Activated naive CD4-positive, alpha-beta T cell treated with anti-CD3 and anti-CD28 coated beads, Interleukin-2, amount 10 ng/mL, durations not matched to agents 7 days and 5 days (primary cell): ENCODE measurements at places on chromosomes 4 and X.
A peak's percentile ranks its signal among the peaks of the same experiment; 100 is the strongest.

GRCh38 chr4:170374770-170375169 lies 285.0 kb upstream of the AADAT start:
- DNase-seq, result no peak

DNA sequence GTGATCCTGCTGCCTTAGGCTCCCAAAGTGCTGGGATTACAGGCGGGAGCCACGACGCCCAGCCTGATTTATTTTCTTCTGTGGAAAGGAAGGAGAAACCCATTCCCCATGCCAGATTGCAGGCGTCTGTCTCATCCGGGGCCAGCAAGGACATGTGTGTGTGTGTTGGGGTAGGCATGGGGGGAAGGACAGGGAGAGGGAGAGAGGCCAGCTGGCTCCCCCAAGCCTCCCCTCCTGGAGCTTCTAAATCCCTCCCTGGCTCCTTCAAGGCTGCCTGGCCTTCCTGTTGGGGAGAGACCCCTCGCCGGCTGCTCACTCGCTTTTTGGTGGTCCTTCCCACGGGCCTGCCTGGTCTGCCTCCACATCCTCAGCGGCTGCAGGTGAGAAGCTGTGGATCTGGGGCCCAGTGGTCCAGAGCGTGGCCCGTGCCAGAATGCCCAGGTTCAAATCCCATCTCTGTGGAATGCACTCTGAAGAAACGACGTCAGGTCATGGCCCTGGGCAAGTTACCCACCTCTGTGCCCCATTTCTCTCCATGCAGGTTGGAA lies 1.3 kb upstream of the PLXNB3 start:
- DNase-seq, result no peak

DNA sequence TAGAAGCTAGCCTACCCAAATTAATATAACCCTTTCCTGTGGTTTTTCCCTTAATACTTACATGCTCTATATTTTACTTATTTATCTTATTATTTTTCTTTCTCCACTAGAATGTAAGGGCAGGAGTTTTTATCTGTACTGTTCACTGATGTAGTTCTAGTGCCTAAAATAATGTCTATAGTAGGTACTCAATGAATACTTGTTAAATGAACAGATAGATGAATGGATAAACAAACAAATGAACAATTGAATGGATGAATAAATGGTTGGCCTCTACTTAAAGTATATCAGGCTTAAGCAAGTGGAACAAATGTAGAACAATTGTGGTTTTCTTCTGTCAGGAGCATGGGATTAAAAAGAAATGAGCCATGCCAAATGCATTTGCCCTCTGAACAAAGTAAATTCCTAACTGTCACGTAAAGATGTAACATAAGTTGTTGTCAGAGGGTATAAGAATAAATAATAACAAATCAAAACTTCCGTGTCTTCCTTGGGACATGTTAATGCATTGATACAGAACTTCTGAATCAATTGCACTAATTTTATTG lies 54.1 kb downstream of the SYTL5 start:
- no peak for DNase-seq

- DNase-seq, result no peak
Observed at GRCh38 chr4:5366421-5366820, 315.1 kb downstream of the STK32B start.

DNA sequence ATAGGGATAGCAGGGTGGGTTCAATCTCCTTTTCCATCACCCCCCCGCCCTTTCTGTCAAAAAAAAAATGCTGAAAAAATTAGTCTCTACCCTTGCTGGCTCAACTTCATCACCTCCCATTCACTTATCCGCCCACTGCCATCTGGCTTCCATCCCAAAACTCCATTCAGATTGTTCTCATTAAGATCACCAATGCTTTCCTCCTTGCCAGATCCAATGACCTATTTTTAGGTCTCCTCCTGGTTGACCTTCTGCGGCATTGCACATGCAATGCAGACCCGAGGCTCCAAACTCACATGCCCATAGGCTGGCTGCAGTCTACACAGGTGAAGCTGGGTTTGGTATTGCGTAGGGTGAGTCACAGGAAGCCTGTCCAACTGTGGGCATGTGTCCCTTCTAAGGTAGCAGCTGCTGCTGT lies 21.1 kb upstream of the STIM2 start:
- DNase-seq, result no peak

DNA sequence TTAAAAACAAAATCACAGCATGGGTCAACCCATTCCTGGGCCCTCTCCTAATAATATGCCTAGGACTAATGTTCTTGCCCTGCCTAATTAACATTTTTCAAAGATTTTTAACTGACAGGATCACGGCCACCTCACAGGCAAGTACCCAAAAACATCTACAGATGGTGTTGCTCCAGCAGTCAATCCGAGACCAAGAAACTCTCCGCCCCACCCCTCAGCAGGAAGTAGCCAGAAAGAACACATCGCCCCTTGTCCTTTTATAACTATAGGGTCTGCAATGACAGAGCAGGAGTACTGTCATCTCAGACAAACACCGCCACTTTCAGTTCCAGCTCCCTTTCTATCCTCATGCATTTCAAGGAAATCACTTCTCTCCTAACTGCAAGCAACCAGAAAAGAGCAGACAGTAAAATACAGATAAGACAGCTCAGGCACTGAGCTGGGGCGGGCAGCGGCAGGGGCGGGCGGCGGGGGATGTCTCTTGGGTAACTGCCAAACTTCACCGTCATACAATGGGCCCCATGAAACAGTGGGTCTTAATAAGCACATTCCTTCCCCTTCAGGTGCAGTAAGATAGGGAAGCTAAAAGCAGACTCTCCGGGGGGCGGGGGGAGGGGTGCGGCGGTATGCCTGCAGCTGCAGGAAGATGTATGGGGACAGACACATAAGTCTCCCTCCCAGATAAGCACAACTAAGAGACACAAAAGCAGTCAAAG lies 67.4 kb downstream of the ZNF182 start:
- DNase-seq, result peak; percentile 33

- no peak for DNase-seq
Observed at GRCh38 chr4:21195682-21196081, 495.4 kb downstream of the PACRGL start.

DNA sequence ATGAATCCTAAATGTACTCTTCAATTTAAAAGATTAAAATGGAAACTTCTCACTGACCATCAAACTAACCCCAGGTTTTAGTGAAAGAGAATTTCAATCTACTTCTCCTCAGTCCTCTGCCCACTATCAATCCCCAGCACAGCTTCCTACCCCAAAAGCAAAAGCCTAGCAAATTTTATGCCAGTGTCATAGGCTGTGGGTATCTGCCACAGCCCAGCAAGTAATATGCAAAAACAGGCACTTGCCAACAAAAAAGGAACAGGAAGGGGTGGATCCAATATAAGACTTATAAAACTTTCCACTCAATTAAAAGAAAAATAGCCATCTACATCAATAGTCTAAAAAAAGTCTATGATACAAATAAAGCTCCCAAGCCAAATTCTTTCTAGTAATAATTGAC lies 22.3 kb downstream of the CAMK2D start:
- DNase-seq, result no peak

DNA sequence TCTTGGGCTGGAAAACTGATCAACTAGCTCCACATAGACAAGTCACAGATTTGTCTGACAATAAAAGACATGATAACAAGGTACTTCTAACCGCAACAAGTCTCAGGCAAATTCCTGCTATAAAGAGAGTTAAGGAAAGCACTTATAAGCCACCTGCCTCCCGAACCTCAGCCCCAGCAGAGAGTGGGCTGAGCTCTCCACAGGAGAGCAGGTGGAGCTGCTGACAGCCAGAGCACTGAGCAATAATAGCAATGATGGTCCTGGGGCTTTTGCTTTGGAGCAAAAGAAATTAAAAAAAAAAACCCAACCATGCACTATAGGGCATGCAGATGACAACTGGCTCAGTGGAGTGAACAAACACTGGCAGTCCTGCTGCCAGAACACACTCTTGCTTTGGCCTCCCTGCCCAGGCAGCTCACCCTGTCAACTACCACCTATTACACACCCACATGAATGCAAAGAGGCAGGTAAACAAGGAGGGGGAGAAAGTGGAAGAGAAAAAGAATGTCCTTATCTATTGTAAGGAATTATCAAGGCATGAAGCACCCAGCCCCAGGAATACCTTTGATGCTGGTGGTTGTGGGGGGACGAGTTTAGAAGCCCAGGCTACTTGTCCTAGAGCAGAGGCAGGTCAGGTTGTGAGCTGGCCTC lies 135.8 kb upstream of the DGKK start:
- DNase-seq, result no peak

GRCh38 chrX:116657071-116657470 lies 194.3 kb upstream of the CT83 start:
- no peak for DNase-seq

DNA sequence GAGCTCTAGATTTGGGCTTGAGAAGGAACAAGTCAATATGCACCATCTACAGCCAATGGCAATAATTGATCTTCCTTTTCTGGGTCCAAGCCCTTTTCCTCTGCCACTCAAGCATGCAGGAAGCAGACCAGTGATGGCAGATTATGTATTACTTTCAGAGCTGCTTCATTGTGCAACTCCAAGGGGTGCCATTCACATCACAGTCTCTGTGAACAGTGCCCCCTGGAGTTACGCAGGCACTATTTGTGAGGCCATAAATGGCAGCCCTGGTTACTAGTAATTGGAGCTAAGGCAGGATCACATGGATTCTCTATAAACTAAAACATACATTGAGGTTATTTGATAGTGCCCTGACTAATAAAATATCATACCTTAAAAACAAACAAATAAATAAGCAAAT lies 313.4 kb upstream of the SLC7A11 start:
- DNase-seq, result no peak

GRCh38 chrX:7620560-7620959 lies 222.4 kb upstream of the VCX start:
- no peak for DNase-seq

GRCh38 chr4:158621729-158622128 lies 50.0 kb downstream of the C4orf46 start:
- no peak for DNase-seq

GRCh38 chr4:113840861-113841260 lies 79.3 kb upstream of the CAMK2D start:
- no peak for DNase-seq

DNA sequence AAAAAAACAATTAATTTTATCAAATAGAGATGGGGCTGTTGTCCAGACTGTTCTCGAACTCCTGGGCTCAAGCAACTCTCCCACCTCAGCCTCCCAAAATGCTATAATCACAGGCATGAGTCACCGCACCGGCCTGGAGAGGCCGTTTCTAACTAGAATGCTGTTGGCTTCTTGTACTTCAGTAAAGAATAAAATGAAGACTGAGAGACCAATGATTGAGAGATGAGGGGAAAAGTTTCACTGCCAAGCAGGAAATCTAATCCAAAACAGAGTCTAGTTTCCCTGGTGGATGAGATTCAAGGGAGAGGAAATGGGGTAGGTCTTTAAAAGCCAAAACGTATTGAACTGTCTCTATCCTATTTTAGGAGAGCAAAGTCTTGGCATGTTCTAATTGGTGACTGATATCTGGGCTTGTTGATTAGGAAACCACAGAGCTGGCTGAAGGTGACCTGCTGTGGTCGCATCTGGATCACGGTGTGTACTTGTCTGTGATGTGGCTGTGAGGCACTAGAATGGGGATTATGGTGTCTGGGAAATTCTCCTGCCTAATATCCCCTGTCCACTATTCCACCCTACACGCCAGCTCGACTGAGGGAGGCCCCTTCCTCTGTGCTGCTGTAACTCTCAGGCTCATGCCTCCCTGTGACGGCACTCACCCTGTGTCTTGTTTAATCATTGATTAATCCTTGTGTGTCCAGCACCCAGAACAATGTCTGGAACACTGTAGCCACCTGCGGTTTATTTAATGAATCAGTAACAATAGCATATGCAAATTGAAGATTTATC lies 15.0 kb upstream of the TRIM2 start:
- DNase-seq, result no peak

- no peak for DNase-seq
Observed at GRCh38 chr4:62899646-62900364, 1509.4 kb downstream of the TECRL start.

DNA sequence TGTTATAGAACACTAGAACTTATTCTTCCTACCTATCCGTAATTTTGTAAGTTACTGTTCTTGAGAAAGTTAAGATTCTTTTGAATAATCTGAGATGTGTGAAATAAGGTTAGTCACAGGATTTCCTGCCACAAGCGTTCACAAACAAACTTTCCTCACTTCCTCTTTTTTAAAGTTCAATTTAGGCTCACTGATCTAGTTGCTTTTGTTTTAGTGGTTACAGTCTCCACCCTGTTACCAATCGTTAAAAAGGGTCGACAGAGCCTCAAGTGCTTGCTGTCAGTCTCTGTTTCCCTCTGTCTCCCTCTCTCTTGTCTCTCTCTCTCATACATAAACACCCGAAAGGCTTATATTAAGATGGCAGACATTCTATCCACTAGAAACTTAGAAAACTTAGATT lies 35.9 kb upstream of the STK26 start:
- peak; percentile 24 for DNase-seq

DNA sequence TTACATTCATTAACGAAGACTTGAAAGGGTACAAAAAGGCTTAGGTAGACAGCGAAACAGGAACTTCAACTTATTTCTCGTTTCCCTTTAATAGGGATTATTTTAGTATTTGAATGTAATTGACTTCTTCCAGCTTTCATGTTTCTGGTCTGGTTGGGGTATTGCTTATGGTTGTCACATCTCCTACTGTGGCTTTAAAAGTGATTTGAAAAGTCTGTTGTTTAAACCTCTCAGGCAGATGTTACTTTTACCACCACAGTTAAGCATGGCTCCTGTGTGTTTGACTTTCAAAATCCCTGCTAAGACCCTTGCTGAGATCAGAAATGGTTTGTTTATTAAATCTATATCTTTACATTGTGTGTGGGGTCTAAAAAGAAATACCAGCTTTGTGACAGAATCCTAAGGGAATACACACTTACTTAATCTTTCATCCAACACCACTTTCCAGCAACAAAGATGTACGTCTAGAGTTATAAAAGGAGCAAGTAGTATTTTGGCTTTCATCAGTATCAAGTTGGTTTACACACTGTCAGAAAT lies 661.2 kb downstream of the FAT4 start:
- DNase-seq, result no peak

GRCh38 chrX:41452565-41453356 lies 5.6 kb downstream of the NYX start:
- no peak for DNase-seq

GRCh38 chr4:1974840-1975239 lies 33.9 kb downstream of the NELFA start:
- DNase-seq, result peak; percentile 19

DNA sequence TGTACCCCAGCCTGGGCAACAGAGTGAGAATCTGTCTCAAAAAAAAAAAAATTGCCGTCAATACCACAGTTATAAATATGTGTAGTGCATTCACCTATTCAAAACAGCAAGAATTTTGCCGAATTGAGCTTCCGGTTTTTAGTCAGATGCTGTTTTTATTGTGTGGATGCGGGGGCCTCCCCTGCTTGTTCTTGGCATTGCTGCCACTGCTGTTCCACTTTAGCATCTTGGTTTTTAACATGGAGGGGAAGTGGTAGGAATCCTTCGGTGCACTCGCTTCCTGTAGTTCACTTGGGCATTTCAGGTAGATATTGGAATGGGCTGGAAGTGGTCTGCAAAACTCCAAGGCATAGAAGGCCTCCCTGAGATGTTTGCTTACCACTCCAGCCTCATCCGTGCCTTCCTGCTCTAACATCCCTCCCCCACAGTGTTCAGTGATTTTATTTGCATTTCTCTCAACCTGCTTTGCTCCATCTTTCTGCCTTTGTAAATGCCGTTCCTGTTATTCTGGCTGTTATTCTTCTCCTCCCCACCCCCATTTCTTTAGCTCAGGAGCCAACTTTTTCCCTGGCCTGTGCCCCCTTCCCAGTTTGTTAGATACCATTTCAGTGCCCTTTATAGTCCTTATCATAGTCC lies 25.5 kb downstream of the MOB1B start:
- DNase-seq, result peak; percentile 36
